Activated CD4-positive, alpha-beta T cell treated with anti-CD3 and anti-CD28 coated beads, Interleukin-2, amount 50 U/mL, for 24 hours (primary cell): ENCODE measurements at places on chromosomes 5 and 9.

DNA sequence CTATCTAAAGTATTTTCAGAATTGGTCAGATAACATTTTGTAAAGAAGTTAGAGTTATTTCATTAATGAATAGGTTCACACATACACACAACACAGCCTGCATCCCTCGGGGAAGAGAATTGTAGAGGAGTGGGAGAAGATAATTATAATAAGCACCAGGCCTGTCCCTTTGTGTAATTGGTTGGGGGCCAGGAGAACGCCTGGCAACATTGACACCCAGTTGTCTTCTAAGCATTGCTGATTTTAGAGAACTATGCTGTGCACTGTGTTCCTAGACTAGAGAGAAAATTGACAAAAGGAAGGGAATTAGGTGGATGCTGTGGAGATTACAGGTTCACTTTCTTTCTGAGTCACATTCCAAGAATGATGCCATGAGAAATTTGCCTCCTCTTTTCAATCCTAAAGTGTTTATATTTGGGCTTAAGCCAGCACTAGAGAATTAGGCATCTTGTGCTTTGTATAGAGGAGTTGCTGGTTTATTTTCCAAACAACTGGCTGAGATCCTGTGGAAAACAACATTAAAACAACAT lies 247.6 kb downstream of the COX7C start:
- no peak for DNase-seq

DNA sequence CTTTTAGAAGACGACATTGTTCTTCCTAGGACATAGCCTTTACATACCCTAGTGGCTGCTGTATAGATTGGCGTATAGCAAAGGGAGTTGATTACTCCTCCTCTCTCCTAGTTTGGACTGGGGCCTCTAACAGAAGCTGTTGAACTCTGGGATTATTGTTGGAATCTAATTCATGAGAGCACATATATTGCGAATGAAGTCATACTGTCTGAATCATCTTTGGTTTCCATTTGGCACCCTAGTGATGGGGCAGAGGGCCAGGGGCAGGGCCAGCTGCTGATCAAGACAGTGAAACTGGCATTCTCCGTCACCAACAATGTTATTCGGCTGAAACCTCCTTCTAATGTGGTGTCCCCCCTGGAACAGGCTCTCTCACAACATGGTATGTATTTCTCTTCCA lies 40.3 kb downstream of the NUP188 start:
- DNase-seq, result no peak

GRCh38 chr5:35857606-35858205 lies 1.0 kb downstream of the IL7R start:
- DNase-seq, result no peak

DNA sequence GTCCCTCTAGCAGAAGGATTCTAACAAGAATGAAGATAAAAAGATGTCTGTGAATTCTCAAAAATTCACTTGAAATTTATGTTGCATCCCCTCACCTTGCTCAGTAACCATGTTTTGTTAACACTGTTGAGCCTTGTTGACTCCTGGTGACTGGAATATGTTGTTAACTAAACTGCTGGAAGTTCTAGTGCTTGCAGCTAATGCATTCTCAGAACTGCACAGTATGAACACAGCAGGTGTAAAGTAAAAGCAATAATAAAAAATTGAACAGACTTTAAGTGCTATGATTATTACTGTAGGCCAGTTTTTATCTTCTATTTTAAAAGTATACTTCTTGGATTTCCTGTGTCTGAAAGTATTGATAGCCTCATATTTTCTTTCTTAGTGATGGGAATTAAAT lies 388.7 kb upstream of the PTPRD start:
- DNase-seq, result no peak

DNA sequence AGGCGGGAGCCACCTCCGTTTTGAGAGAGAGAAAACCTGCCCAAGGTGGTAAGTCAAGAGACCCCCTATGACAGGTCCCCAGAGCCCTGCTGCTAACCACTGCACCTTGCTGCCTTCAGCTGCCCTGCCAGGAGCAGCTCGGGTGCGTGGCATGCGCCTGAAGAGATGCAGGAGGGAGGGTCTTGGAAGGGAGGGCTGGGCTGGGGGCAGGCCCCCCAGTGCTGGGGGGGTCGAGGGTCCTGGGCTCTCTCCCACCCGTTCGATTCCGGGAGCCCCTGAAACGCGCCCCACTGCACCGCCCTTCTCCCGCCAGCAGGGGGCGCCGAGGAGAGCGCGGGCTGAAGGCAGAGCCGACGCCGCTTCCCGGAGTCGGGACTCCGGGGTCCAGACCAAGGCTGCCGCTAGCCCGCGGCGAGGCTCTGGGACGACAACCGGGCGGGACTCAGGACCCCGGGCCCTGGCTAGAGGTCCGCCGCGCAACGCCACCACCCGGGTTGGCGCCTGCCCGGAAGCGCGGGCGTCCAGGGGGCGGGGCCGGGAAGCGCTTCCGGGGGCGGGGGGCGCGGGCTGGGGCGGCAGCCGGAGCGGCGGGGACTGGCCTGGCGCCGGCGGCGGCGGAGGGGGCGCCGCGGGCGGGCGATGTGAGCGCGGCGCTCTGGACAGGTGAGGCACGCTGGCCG lies at the start of gene ZBTB34:
TSS of gene ZBTB34 (plus strand) at position 563 of the 680 bp plus-strand sequence. CDS start 18,761 bp downstream, outside the sequence.
- peak; percentile 59 for DNase-seq

DNA sequence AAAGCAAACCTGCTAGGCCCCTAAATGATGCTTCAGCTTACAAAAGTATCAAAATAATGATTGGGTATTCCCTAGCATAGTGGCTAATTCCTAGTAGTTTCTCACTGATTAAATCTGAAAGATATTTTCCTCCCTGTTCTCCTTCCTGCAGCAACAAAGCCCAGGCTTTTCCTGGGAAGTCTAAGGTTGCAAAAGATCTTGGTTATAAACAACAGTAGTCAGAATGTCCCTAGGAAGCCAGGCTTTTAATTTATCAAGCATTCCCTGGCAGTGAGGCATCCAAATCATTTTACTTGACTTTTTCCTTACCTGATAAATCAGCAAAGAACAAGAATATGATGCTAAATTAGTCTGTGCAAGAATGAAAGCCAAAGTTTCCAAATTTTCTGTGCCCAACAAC lies 272.0 kb downstream of the PDE4D start:
- DNase-seq, result no peak

GRCh38 chr5:163658702-163659567 lies 153.5 kb downstream of the MAT2B start:
- DNase-seq, result no peak

GRCh38 chr5:181281984-181282316 lies 21.0 kb upstream of the TRIM52 start:
- DNase-seq, result no peak

DNA sequence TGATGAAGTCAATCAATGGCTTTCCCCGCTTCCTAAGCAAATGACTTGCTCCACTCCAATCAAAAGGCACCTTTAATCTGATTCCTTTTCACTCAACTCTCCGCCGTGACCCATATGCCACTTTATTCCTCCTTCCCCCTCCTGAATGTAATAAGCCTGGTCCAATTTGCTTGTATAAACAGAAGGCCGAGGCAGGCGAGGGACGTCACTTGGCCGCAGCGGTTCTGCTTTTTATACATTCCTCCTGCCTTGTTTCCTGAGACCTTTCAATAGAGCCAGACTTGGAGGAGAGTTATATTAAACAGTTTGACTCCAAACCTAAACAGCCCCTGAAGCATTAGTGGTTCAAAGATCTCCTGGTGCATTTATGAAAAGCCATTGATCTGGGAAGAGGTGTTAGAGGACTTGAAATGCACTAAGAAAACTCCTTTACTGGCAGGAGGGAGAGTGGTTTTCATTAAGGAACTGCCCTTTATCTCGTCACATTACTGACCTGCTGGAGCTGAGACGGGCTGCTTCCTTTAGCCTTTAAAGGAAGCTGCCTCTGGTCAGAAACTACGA lies 273.4 kb downstream of the SLIT3 start:
- no peak for DNase-seq

DNA sequence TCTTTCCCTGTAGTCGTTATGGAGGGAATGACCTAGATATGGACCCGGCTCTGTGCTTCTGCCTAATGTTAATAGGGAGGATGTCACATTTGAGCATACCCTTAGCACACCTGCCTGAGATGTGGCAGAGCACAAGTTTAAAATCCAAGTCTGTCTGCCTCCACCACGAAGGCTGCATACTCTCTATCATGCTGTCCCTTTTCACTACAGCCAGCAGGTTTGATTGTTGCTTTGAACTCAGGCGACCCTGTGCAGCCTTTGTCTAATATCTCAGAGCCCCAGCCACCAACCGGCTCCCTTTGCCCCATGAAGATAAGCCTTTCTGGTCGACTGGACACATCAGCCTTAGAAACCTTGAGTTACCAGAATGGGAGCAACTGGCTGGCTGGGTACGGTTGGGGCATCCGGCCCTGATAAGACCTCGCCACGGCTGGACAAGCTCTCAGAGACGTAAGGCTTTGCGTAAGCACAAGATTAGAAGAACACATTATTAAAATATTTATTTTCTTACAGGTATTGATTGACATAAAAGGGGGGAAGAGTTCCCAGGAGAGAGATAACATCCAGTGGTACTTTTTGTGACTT lies 222.0 kb upstream of the TRIM32 start:
- DNase-seq, result no peak

DNA sequence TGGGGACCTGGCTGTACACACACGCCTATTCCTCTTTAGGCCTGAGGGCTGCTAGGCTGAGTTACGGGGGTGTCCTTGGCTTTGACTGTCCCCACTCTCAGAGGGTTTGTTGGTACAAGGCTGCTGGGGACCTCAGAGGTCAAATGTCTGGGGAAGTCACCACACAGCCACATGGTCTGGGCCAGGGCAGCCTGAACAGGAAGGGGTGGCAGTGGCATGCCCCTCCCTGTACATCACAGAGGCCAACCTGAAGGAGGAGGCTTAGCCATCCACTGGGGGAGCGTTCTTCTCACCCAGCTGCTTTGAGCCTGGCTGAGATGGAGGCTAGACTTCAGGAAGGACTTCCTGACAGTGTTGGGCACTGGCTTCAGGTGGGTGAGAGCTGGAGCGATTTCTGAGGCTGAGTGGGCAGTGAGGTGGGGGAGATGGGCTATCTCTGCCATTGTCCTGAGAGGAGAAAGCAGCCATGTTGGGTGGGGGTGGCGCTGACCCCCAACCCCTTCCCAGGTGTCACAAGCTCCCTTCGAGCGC lies 36.3 kb downstream of the CXXC5 start:
- no peak for DNase-seq

GRCh38 chr5:132132138-132132537 lies 58.5 kb downstream of the CSF2 start:
- DNase-seq, result no peak

DNA sequence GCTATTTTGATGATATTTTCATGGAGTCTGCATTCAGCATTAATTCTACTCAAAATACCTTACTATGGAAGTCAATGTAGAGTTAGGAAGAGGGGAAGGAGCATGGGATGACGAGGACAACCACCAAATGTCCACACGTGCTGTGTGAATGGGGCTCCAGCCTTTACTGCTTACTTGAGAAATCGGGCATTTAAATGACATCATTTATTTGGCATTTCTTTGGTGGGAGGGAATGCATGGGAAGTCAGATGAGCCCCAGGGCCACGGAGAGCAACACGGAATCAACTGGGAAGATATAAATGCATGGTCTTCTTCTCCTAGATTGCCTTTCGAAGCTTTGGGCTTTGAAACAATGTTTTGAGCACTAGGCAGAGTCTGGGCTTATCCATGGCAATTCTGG lies 458.5 kb upstream of the KLF4 start:
- DNase-seq, result no peak

DNA sequence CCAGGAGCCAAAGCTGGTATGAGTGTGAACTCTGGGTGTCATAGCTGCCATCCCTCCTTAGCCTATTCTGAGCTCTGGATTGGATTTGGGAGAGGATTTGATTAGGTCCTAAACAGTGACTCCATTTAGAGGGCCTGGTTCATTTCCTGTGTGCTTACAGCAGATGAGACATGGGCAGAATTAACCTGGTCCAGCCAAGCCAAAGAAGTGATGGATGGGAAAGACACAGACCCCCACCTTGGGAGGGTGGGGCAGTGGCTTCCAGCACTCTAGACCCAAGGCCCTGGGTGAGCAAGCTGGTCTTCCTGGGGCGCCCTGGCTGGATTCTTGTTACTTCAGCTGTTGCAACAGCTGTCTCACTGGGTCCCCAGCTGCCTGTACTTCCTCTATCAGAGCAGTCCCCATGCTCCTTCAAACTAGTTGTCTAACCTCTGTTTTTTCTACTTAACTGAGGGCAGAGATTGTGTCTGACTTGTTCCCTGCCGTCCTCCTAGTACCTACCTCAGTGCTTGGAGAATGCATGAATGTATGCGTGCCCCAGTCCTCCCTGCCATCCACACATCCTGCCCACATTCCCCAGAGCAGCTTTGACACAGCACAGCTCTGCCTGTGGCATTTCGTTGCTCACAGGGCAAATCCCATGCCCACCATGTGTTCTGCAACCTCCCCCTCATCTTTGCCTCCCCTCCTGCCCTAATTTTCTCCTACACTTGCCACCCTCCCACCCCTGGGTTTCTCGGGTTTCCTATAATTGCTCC lies 115.9 kb downstream of the RGS3 start:
- DNase-seq, result no peak

DNA sequence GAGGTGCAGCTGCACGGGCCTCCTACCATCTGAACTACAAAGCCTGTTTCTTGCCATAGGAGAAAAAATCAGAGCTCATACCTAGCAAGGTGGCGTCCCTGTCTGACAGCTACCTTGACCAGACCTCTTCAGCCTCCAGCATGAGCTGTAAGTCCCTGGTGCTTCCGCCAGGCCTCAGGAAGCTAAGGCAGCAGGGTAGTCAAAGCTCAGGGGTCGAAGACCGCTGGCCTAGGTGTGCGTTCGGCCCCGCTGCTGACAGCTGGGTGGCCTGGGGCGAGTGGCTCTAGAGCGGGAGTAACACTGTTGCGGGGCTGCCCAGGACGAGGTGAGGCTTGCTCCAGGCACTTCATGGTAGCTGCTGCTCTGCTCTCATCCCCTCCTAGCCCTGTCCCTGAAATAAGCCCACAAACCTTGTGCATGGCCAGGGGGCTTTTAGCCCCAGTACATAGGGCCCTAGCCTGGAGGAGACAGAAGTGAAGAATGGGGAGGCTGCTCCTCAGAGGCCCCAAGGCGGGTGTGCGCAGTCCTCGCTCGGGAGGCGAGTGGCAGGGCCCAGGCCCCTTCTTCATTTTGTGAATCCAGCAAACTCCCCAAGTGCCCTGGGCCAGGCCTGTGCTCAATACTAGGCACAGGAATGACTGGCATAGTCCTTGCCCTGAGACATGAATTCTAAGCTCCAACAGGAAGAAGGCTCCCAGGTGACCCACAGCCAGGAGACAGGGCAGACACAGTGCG lies 5.4 kb downstream of the TOR2A start:
- no peak for DNase-seq

DNA sequence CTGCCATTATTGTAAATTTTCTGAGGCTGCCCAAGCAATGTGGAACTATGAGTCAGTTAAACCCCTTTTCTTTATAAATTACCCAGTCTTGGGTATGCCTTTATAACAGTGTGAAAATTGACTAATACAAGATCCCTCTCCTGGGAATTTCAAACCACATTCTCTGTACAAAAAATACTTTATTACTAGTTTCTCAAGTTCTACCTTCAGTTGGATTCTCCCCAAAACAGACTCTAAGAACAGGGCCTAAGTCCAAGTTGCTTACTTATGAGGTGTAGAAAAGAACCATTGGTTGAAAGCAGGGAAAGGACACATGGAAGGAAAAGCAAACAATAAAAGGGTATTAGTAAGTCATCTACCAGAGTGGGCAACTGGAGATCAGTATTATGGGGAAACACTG lies 343.2 kb downstream of the TMEM232 start:
- no peak for DNase-seq

- DNase-seq, result no peak
These were observed 28.8 kb upstream of the TJP2 start for GRCh38 chr9:69145144-69145715.
